ENCODE measurements at places on chromosomes 5 and 9.
A peak's percentile ranks its signal among the peaks of the same experiment; 100 is the strongest.

DNA sequence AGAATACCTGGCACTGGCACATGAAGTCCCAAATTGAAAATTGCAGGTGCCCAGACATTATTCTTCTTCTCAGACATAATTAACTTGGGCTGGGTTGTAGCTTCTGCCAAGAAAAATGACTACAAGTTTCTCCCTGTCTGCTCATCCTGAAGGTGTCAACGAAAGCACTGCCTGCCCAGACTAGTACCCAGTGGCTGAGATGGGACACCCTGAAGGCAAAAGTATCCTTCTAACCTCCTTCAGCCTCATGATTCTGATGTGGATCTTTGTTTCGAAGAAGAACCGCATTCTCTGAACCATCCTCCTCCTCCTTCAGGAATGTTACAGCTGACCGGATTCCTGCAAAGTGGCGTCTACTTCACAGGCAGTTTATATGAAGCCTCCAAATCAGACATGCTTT, 161.1 kb upstream of the FST start:
- no peak for DNase-seq

- DNase-seq: no peak
These were observed 626.7 kb downstream of the PRR16 start for GRCh38 chr5:121090822-121091221.

DNA sequence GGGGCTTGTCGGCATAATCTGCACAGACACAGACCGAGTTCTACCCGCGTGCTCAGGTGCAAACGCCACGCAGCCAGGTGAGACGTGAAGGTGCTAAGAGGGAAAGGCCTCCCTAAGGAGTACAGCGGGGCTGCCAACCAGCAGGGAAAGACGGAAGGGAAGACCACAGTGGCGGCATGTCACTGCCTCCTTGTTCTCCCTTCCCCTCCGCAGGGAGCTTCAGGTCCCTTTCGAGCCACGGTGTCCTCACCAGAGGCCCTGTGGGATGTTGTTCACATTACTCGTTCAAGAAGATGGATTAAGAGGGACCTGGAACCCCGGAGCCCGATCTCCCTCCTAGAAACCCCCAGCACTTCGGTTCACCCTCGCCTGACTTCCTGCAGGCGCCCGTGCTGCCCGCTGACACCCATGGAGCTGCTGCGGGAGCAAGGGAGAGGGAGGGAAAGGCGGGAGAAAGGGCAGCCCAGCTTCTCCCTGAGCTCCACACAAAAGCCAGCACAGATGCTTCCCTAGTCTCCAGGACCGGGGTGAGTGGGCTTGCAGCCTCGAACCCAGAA, 686 bp downstream of the BRD9 start:
- peak; percentile 9 for DNase-seq

GRCh38 chr5:122699201-122699600, 75.7 kb upstream of the SNX2 start:
- DNase-seq: no peak

DNA sequence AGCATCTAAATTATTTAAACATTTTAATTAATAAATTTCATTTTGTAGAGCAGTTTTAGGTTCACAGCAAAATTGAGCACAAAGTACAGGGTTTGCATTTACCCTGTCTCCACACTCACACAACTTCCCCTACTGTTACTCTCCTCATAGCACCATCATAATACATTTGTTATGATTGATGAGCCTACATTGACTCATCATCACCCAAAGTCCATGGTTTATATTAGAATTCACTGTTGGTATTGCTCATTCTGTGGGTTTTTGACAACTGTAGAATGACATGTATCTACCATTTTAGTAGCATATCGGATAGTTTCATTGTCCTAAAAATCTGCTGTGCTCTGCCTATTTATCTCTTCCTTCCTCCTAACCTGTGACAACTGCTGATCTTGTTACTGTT, 411.1 kb upstream of the MPDZ start:
- no peak for DNase-seq

- no peak for DNase-seq
These were observed 6.2 kb downstream of the SURF2 start for GRCh38 chr9:133362359-133363044.

DNA sequence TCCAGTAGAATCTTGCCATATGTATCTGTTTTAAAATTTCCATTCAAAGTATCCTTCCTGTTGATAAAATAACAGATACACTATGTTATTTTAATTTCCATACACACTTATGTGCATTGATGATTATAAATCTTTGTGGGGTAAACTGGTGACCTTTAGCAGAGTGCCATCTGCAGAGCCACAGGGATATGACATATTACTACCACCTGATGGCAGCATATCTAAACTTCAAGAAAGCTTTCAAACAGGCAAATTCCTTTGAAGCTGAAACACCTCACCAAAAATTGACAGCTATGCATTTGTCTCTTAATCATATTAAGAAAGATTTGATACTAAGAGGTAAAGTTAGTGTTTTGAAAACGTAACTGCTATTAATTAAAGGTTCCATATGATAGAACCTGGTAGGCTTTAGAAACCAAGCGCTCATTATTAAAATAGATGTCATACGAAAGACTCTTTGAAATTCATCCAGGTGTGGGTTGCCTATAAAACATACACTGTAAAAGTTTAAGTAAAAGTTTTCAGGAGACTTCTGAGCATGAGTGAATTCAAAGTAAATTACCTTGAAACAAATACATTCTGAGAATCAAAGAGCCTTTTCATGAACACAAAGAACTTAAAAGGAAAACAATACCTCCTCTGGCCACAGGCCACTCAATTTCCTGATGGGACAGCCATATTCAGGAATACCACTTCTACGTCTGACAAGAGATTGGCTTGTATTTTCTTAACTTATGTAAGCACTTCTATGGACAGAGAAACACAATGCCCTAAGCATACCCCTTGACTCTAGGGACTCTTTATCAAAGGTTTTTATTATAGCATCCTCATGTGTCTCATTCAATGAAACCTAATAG, 93.3 kb downstream of the KIAA0825 start:
- peak; percentile 69 for DNase-seq

DNA sequence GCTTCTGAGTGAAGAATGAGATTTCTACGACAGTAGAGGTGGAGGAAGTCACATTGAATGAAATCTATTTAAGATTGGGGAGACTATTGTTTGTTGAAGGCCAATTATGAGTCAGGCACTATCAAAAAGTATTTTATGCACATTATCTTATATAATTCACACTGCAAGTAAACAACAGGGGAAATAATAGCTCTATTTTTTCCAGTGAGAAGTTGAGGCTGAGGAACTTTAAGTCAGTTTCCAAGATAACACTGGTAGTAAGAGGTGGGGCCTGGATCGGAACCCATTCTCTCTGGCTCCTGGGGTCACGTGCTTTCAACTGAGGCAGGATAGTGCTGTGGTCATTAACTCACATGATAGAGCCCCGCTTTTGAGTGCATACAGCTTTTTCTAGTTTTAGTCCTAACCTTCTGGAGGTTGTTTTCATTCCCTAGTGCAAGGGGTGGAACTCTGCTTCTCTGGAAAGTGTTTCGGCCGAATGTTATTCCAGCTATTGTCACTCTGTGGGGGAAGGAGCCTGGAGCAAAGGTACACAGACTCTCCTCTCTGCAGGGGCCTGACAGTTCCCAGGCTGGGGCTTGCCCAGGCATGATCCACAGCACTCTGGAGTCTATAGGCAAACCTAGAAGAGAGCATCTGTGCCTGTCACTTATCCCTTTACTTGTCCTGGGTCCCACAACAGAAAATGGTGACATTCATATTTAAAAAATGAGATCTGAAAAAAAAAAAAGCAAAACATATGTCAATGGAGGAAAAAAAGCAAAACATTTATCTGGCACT, 352.4 kb upstream of the ACTBL2 start:
- DNase-seq: no peak

GRCh38 chr9:93501406-93501805, 48.0 kb upstream of the FAM120AOS start:
- DNase-seq: peak; percentile 25

GRCh38 chr9:133707065-133707762, 30.9 kb downstream of the SARDH start:
- no peak for DNase-seq

- DNase-seq: no peak
These were observed 32.4 kb downstream of the NEK6 start for GRCh38 chr9:124290053-124290591.

DNA sequence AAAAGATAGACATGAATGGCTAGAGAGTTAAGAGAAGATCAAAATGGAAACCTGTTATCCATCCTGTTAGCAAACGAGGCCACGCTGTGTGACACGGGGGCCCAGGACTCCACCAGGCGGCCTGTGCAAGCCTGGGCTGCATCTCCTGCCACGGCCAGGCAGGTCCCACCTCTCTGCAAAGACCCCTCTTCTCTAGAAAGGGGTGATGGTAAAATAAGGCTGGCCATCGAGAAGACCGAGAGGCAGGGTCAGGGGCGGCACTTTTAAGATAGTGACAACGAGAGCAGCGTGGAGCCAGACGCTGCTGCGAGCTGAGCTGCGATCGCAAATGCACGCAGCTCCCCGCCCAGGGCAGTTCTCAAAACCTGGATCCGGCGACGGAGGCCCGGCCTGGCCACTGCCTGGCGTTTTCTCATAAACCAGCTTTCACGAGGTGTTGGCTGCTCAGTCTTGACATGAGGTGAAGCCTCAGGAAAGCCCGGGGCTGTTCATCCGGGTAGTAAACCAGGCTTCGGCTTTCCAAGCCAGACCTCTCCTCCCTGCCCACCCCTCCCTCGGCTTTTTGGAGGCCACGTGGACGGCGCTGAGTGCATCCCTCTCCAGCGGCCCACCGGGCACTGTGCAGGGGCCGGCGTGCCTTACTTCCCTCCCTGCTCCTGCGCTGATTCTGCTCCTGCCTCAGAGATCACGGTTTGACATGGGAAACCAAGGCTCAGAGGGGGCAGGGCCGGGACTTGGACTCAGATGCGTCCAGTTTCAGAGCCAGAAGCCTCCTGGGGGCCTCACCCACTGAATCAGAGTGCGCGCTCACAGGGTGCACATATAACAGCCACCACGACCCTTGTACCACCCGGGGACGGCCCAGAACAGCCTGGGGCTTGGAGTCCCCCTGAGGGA, 151.6 kb upstream of the PHYKPL start:
- DNase-seq: no peak

- no peak for DNase-seq
These were observed 10.3 kb upstream of the ROR2 start for GRCh38 chr9:91960367-91960766.

GRCh38 chr9:129172816-129173215, 5.2 kb downstream of the IER5L start:
- no peak for DNase-seq

DNA sequence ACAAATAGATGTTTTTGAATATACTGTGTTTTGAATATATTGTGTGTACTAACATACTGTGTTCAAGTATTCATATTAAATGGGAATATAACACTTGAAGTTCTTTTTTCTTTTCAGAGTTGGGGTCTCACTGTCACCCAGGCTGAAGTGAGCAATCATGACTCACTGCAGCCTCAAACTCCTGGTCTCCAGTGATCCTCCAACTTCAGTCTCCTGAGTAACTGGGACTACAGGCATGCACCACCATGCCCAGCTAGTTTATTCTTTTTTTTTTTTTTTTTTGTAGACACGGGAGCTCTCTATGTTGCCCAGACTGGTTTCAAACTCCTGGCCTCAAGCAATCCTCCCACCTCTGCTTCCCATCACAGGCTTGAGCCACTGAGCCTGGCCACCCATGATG, 23.2 kb upstream of the AUH start:
- no peak for DNase-seq

DNA sequence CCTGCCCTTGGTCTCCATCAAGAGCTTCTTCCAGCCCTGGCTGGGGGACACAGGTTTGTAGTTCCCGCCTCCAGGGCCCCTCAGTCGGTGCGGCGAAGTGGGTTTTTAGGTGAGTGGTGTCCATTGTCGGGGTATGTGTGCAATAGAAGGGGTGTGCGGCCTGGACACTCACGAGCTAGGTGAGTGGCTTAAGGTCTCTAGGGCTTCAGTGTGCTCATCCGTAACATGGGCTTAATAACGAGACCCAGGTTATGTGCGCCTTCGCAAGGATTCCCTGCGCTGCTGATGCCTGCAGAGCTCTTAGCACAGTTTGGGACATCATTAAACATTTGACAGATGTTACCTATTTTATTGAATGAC, 656 bp downstream of the CEP78 start:
- DNase-seq: no peak

DNA sequence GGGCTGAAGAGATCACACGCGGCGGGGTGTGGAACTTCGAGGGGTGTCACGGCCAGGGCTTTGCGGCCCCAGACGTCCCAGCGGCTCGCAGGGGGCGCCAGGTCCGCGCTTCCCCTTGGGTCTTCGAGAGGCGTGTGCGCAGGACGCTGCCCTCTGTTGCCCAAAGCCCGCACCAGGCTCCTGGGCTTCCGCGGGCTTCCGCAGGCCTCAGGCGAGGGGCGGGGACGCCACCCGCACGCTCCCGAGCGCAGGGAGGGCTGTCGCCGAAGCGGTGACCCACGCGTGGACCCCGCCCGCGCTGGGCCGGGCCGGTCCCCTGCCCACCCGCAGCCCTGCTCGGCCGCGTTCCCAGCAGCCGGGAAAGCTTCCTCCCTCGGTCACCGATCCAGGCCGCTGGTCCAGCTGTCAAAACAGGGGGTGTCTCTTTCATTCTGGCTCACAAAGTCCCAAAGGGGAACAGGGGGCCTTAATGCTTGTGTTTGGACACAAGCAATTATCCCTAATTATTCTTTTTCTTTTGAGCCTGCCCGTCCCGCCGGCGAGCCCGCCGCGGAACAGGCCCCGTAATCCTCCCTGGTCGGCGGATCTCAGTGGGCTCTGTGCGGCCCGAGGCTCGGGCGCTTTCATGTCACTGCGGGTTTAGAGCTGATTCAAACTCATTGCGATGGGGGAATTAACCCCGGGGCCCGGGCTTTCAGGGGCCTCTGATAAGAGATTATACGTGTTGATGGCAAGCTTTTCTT, 60.6 kb downstream of the TMEM174 start:
- no peak for DNase-seq

DNA sequence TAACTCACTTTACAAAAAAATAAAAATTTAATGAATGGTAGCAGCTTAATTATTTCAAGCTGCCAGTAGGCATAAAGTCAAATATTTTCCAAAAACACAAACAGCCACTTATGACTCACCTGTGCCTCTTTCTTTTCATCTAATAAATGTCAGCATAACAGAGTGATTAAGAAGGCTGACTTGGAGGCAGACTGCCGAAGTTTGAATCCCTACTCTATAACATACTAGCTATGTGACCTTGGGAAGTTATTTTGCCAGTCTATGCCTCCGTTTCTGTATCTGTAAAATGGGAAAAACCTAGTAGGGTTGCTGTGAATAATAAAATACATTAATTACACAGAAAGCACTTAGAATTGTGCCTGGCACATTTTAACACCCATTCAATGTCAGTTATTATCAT, 33.8 kb downstream of the FANCC start:
- no peak for DNase-seq
